ENCODE measurements at places on chromosomes 12 and 14.
A peak's percentile ranks its signal among the peaks of the same experiment; 100 is the strongest.

DNA sequence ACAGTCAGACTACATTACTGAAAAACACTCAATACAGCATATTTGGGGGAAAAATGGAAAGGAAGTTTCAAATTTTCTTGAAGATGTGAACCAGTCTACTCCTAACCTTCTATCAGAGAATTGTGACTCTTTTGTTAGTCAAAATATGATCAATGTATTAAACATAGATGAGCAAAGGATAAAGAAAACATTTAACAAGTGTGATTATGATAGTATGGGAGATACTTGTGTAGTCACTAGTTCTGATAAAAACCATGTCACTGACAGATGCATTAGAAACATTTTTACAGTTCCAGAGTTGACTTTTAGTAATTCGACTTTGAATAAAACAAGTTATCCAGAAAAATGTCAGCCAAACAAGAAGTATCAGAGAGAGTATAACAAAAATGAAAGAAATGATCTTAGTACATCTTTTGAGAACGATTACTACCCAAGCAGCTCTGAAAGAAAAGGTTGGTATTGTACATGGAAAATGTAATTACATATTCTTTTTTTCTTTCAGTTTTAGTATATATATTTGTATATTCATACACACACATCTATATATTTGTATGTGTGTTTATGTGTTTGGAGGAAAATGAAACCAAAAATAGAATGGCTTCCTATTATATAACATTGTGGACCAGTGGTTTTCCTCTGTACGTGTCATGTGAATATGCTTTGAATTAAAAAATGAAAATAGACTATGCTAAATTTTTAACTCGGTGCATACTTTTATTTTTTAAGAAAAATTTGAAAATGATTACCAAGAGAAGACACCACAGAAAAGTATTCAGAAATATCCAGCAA lies 63.3 kb upstream of the ABCD2 start:
- DNase-seq, result no peak

DNA sequence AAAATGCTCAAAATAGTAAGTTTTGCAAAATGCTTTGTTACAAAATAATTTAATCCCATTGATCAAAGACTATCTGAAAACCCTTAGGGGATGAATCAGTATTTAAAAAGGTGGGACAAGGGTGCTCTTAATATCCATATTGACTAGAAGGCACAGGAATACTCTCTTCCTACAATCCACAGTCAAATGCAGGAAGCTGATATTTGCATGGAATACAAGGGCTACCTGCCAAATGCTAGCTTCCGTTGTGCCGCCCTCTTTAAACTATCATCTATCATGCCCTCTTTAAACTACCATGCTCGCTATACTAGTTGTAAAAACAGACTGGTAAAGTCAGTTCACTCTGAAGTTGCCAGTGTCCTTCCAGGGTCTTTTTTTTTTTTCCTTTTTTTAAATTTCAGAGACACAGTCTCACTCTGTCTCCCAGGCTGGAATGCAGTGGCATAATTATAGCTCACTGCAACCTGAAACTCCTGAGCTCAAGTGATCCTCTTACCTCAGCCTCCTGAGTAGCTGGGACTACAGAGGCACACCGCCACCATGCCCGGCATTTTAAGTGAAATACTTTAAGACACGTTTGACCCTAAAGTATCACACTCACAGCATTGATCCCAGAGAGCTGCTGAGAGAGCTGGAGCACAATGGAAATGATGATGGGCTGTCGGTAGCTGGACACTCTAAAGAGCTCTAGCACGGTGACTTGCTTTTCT lies 6.7 kb downstream of the SLC2A3 start:
- DNase-seq, result no peak

DNA sequence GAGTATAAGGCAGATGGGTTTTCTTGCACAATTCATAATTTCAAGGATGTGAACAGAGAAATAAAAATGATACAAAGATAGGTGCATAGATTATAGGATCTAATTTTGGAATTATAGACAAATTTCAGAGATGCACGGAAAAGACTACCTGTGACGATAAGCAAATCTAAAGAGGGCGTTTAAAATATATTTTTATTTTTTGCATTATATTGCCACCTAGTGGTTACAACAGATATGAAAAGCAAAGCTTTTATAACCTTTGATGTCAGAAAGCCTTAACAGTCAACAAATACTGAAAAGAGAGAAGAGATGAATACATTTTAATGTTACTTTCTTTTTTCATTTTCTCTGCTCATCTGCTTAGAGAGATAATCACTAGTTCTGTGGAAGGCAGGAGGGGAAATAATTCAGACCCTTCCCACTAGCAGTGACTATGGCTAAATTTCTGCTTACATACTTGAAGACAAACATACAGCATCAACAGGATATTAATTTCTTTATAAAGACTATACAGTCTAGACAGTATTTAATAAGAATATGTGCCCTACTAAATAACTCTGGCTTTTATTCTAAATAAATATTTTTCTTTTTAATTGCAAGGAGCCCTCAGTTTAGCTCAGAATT lies 46.3 kb downstream of the NTS start:
- no peak for DNase-seq

DNA sequence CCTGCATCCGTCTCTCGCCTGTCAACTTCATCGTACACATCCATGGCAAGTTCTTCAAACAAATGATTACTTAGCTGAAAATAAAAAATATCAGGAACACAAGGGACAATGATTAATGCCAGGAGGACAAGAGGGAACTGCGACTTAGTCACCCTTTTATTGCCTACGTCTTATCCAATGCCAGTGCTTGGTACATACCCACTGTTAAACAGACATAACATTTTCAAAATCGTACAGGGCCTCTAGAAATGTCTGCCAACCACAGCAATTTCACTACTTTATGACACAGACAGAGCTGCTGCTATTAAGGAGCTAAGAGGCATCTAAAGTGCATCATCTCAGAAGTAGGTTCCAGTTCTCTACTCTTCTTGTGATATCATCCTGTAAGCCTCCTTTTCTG lies 34.6 kb downstream of the GIT2 start:
- DNase-seq, result no peak

DNA sequence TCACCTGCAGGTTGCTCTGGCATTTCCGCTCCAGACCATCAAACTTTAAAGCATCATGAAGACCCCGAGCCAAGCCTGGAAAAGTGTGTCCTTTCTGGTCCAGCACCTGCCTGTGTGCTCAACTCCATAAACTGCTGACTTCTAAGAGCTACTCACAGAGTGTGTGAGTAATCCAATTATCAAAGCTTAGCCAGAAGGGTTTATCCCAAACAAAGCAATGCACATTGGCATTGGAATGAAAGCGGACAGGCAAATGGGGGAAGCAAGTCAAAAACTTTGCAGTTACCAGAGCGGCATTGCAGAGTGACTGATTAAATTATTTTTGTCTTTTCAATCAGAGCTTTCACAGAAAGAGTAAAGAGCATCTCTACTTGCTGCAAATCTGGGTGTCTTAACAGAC lies 1262.4 kb upstream of the SEL1L start:
- no peak for DNase-seq

- DNase-seq, result no peak
These were observed 142.3 kb downstream of the FUT8 start for GRCh38 chr14:65554837-65555236.

- DNase-seq, result no peak
These were observed 5.6 kb downstream of the TBX5 start for GRCh38 chr12:114400361-114400811.

DNA sequence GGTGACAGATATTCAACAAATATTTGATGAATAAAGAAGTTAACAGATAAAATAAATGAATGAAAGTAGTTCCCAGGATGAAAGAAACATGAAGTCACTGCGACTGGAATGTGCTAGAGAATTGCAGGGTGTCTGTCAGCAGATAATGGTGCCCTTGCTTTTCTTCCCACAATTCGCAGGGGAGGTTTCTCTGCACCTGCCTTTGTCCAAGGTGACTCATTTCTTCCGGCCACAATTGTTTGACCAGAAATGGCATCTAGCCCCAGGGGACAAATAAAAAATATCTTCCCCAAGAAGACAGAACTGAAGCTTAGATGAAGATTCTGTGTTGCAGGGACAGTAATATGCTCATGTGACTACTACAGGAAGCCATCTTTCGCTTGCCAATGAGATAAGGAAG lies 316.1 kb upstream of the TBX3 start:
- no peak for DNase-seq

- DNase-seq, result peak; percentile 57
These were observed at the start of gene MCRS1 for GRCh38 chr12:49567611-49568441. MCRS1 (minus strand) TSS chr12:49568142; CDS start chr12:49566731, 1,411 bp downstream.

DNA sequence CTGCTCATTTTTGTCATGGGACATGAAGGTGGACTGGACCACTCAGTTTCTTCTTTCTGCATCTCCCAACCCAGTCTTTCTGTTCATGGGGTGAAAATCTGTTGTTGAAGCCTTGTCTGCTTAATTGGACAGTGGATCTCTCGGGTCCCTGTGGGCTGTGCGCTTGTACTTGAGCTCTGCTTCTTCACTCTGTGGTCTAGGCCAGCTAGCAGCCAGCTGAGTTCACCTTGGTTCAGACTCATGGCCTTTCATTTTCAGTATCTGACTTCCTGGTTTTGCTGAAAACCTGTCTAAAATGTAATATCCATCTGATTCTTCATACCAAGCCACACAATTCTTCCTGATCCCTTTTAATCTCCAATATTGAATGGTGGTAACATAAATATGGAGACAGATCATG lies 117.2 kb downstream of the LRRK2 start:
- no peak for DNase-seq

GRCh38 chr14:92633274-92633616 lies 115.2 kb downstream of the LGMN start:
- no peak for DNase-seq

DNA sequence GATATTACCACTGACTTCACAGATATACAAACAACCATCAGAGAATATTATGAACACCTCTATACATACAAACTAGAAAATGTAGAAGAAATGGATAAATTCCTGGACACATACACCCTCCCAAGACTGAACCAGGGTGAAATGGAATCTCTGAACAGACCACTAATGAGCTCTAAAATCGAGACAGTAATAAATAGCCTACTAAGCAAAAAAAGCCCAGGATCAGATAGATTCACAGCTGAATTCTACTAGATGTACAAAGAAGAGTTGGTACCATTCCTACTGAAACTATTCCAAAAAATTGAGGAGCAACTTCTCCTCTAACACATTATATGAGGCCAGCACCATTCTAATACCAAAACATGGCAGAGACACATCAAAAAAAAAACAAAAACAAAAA lies 837.7 kb downstream of the FSCB start:
- DNase-seq, result no peak

- DNase-seq, result no peak
These were observed 9.3 kb upstream of the C12orf43 start for GRCh38 chr12:121025442-121026226.

GRCh38 chr14:79407572-79407971 lies 803.7 kb downstream of the DIO2 start:
- DNase-seq, result no peak

- DNase-seq, result no peak
These were observed 34.2 kb upstream of the FOXN3 start for GRCh38 chr14:89451229-89451628.

DNA sequence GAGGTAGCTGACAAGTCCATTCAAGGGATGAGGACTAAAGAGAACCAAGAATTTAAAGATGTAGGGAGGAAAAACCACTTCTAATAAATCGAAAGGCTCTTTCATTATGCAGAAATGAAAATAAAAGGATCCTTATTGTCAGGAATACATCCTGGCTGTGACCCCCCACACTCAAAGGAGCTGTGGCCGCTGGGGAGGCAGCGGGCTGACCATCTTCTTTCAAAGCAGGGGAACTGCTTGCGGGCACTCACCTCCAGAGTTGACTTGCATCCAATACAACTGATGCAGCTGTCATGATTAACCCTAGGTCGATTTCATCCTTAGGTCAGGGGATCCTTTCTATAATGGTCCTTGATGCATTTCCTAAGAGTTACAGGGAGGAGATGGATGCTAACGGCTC lies 35.3 kb downstream of the TRAFD1 start:
- DNase-seq, result no peak

DNA sequence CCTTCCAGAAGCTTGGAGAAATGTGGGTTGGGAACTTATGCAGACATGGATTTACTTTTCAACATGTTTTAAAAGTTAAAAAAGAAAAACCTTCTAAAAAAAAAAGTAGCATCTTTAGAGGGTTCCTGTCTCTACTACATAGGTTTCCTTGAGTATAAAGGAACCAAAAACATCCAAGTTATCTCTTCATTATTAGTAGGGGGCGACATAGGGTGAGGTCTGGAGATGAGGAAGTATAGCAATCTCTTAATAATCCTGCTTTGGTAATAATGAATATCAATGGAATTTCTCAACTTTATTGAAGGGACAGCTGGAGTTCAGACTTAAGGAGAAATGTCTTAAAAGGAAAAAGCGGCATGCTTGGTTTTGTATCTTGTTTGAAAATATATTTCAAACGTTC lies 6.5 kb upstream of the PLXNC1 start:
- no peak for DNase-seq

DNA sequence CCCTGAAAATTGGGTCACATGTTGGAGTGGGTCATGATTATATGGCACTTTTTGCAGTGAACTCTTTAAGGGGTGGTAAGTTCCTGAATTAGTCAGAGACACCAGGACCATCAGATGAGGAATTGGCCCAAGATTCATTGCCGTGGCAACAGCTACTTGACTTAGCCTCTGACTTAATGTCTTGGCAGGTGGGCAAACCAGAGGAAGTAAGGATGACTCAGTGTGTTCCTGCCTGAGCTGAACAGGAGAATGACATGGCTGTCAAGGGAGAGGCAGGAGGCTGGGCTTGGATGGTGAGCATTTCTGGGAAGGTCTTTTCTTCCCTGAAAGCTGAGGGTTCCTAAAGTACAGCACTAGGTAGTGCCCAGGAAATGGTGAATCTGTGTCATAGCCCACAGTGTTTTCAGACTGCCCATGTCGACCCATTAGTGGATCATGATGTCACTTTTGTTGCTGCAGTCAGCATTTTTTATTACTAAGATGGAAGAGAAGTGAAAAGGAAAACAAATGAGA lies 170.1 kb upstream of the PWP1 start:
- peak; percentile 35 for DNase-seq

GRCh38 chr12:79512068-79512467 lies 178.7 kb downstream of the PAWR start:
- DNase-seq, result no peak

- no peak for DNase-seq
These were observed 170.6 kb upstream of the PWP1 start for GRCh38 chr12:107514887-107515445.

DNA sequence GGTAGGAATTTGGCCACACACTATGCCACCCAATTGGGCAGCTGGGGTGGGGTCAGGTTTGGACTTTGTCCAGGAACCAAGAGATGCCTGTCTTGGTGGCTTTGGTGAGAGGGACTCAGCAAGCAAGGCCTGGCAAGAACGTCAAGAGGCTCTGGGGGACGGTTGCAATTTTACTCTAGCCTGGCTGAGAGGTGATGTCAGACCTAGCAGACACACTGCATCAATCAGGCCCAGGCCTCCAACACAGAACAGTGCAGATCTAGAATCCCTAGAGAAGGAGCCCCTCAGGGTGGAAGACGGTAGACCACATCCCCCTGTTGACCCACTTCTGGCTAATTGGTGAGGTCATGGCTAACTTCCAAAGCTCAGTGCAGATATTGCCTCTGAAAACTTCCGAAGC lies 1.6 kb upstream of the UNC119B start:
- DNase-seq, result no peak

All from GOT3 (cell line).